ENCODE measurements at places on chromosomes 7 and 10.

DNA sequence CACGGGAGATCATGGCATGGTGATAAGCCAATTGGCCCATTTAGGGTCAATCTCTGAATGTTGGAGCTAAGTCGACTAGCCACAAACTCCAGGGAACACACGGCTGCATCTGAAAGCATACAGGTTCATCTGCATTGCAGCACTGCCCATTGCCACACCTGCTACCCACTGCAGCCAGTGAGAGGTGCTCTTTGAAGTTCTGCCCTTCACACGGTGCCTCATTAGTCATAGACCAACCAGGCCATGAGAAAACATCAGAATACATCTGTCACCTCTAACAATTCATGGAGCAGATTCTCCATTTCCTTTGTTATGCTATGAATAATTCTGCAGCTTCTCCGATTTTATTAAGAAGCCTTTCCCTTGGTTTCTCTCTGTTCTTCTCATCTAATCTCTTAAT lies 65.7 kb upstream of the FAM204A start:
- DNase-seq = no peak

DNA sequence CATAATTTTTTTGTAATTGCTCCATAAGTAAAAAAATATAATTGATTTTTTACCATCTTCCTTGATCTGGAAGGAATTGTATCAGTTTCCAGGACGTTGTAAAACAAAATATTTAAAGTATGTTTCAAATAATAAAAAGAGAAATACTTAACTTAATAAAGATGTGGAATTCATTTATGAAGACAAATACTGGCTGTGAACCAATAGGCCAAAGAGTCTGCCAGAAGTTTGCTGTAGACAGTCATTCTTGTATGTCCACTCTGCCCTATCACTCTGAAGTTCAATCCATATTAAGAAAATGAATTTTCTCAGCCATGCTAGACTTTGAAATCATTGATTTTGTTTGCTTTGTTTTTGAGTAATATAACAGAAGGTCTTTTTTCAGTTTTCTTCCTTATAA lies 256.4 kb downstream of the TRIL start:
- DNase-seq = no peak

GRCh38 chr10:133438711-133439273 lies 14.4 kb upstream of the SPRN start:
- DNase-seq = no peak

- no peak for DNase-seq
Observed at GRCh38 chr10:72228318-72228751, 12.3 kb upstream of the ASCC1 start.

DNA sequence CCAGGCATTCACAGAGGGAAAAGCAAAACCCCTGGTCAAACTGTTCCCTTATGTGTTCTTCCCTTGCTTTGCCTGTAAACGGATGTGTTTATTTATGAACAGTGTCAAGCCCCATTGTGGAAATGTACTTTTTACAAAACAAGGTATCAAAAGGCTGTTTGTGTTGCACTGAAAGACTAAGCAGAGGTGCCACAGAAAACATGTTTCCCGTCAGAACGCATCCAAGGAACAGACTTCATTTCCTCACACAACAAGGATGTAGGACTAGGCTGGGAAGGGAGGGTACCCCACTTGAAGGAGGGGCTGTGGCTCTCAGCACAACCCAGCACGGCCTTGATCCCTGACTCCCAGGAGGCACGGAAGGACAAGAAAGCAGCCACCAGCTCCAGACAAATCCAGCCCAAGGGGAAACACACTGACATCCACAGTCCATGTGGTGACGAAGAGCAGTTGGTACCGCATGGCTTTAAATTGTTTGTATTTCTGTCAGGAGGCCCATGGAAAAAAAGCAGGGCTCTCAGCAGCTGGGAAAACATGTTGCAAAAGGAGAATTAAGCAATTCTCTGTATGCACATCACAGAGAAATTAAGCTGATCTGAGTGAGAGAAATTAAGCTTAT lies 85.6 kb downstream of the RNF216 start:
- no peak for DNase-seq

DNA sequence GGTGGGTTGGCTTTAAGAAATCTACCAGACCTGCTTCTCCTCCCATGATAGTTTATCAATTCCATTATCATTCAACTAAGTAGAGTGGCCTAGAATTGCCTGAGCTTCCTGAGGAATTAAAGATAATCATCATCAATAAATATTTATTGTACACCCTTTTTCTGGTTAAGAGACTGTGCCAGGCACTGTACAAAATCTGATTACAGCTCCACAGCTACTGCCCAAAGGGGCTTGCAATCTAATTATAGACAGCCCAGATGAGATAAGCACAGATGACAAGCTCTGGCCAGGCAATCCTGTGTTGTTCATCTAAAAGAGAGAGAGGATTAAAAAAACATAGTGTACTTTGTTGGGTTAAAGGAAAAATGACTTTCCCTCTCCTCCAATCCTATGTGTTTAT lies 586.4 kb downstream of the GATA3 start:
- DNase-seq = no peak

- no peak for DNase-seq
Observed at GRCh38 chr7:128247640-128248194, 6.6 kb downstream of the LEP start.

DNA sequence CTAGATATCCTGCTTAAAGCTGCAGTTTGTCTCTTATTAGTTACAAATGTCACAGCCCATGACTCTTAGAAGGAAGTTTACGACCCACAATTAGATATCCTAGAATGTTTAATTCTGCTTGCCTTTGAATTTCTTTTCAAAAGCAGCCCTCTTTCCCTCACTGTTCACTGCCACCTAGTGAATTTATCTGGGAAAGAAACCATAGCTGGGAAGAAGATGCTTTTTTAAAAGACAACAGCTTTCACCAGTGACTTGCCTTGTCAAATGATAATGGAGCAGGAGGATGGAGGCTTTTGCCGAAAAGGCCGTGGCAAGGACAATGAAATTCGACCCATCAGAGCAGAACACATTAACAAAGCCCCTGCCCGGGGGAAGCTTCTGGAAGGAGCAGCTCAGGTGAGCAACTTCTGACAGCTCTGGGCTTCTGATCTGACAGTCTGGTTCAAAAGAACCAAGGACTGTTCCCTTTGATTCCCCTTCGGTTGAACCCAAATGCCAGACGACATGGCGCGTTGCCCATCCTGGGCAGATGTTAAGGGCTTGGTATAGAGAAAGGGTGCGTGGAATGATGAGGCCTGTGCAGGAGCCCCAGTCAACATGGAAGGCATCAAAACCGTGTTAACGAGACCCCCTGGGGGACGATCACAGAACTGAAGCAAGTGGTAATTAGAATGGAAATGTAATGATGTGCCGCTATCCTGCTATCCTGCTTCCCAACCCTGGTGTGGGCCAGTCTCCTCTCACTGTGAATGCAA lies 236.8 kb downstream of the FRMD4A start:
- no peak for DNase-seq

GRCh38 chr7:152866791-152867501 lies 107.4 kb downstream of the ACTR3B start:
- DNase-seq = no peak

DNA sequence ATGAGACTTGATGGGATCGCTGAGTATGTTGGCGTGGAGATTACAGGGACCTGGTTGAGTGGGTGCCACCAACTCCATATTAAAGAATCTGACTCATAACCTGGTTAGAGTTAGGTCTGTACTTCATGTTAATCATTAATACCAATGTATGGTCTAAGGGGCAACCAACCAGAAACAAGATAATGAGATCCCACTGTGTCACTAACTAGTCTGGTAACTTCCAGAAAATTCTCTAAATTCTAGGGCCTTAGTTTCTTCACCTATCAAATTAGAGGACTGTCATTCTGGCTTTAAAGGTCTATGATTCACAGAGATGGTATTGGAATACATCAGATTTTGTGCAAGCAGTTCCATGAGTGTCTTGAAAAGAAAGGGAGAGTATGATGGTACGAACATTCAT lies 102.2 kb downstream of the SNX10 start:
- DNase-seq = no peak

GRCh38 chr10:124351481-124352220 lies 67.1 kb downstream of the OAT start:
- DNase-seq = no peak

- no peak for DNase-seq
Observed at GRCh38 chr7:155872678-155873369, 60.6 kb upstream of the SHH start.

GRCh38 chr10:363152-363551 lies 227.9 kb downstream of the ZMYND11 start:
- DNase-seq = no peak

GRCh38 chr10:58715061-58715460 lies 202.4 kb downstream of the BICC1 start:
- no peak for DNase-seq

DNA sequence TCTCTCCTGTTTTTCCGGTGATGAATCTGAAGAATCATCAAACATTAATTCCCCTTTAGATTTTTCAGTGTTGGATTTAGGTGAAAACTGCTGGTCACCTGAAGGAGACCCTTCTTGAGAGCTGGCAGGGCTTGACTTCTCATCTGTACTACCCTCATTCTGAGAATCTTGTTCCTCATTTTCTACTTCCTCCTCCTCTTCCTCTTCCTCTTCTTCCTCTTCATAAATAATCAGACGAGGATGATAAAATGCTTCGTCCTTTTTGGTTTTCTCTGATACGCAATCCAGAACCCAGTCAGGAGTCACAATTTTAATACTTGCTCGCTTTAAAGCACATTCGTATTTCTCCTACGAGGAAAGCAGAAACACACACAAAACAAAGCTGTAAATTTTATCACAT lies 26.9 kb downstream of the PAXIP1 start:
- DNase-seq = no peak

GRCh38 chr7:105497016-105497415 lies 25.1 kb downstream of the PUS7 start:
- DNase-seq = no peak

- no peak for DNase-seq
Observed at GRCh38 chr10:103551619-103552602, 58.4 kb downstream of the NEURL1 start.

GRCh38 chr7:143073556-143073955 lies 21.4 kb downstream of the OR6V1 start:
- DNase-seq = no peak
